ENCODE measurements at places on chromosomes 2 and 18. TPM values are rescaled to one million over a fixed set of nuclear protein-coding genes. Genes with fewer than 3 reads are reported as not detected.

The MC2R gene
- polyA plus RNA-seq, result not detected

The POMC gene
- polyA plus RNA-seq, result 2.2 TPM

The CELF4 gene
- polyA plus RNA-seq, result 7.6 TPM

The MYCN gene
- 22.4 TPM for polyA plus RNA-seq

DNA sequence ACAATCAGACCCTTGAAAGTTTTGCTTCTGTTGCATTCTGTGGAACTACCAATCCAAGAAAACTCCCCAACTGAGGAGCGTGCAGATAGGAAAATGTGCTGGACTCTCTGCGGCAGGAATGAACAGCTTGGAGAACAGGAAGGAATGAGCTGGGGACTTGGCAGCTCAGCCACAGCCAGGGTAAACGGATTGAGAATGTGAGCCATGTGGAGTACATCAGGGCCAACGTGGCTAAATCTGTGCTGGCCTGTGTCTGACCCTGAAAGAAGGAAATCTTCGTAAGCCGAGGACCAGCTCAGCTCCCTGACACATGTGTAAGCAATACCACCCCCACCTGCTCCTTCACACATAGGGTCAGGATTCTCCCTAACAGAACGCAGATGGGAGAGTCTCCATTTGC lies 1023.7 kb downstream of the BCL11A start:
- DNase-seq, result peak; percentile 13

The SMYD1 gene
- not detected for polyA plus RNA-seq

DNA sequence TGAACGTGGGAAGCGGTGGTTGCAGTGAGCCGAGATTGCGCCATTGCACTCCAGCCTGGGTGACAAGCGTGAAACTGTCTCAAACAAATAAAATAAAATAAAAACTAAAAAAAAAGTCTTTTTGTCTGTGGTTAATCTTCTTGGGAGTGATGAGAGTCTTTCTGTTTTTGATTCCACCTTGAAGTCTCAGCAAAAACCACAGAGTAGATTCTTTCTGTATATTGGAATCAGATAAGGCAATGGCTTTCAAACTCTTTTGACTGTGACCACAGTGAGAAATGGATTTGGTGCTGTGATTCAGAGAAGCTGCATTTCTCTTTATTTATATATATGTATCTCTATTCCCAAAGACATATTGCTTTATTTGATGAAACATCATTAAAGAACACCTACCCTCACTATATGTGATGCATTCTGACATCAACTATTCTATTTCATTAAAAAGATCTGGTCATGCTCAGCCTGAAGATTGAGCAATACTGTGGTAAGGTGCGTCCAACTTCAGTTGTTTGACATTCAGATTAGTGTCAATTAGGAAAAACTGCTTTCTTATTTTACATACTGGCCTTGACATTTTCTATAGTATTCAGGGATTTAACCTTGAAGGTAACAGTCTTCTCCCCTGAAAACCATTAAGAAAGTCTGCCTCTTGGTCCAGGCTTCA lies 15.6 kb downstream of the HRH4 start:
- DNase-seq, result no peak

The SLC1A4 gene
- 4.6 TPM for polyA plus RNA-seq

DNA sequence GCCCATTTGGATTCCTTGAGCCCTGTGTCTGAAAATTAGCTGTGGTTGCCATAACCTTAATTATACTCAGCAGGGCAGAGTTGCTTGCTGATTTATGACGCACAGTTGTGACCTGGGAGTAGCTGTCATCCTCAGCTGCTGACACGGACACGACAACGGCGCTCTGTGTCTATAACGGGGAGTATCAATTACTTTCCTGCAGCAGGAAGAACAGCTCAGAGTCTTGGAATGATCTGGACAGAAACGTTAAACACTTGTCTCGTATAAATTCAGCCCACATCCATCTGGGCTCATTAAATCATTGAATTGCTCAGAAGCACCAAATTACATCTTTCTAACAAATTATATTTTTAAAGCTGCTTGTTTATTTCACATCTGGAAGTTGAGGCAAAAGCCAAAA lies 116.3 kb downstream of the SEPTIN10 start:
- no peak for DNase-seq

The COMMD1 gene
- 86.8 TPM for polyA plus RNA-seq

- no peak for DNase-seq
Observed at GRCh38 chr2:224319750-224320149, 82.2 kb downstream of the FAM124B start.

- DNase-seq, result no peak
Observed at GRCh38 chr18:41266204-41266603, 688.8 kb upstream of the PIK3C3 start.

GRCh38 chr2:197240421-197241041 lies 70.0 kb downstream of the ANKRD44 start:
- no peak for DNase-seq

- DNase-seq, result peak; percentile 79
Observed at GRCh38 chr18:77108001-77108692, 24.4 kb downstream of the MBP start.

- no peak for DNase-seq
Observed at GRCh38 chr2:236884569-236885175, 201.0 kb upstream of the COPS8 start.

DNA sequence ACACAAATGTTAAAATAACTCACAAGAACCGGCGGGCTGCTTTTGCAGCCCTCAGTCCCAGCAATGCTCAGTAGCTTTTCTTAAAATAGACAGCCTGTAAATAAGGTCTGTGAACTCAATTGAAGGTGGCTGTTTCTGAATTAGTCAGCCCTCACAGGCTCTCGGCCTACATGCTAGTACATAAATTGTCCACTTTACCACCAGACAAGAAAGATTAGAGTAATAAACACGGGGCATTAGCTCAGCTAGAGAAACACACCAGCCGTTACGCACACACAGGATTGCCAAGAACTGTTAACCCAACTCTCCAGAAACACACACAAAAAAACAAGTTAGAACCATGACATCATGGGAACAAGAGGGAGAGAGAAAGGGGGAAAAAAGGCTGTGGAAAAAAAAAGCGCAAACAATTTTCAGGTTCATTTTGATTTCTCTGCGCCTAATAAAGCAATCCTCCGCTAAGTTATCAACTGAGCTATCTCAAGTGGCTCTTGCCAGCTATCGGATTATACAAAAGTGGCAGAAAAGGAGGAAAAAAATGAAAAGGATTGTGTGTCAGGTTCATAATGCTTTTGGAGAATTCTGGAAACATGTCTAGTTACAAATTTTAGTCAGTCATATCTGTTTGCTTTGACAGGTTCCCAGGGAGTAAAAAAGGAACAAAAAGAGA lies 89.1 kb downstream of the ZEB2 start:
- DNase-seq, result peak; percentile 43

- DNase-seq, result no peak
Observed at GRCh38 chr2:726169-726568, 49.0 kb upstream of the TMEM18 start.

The GPR17 gene
- polyA plus RNA-seq, result 2.1 TPM

The SLC38A11 gene
- 1.8 TPM for polyA plus RNA-seq

DNA sequence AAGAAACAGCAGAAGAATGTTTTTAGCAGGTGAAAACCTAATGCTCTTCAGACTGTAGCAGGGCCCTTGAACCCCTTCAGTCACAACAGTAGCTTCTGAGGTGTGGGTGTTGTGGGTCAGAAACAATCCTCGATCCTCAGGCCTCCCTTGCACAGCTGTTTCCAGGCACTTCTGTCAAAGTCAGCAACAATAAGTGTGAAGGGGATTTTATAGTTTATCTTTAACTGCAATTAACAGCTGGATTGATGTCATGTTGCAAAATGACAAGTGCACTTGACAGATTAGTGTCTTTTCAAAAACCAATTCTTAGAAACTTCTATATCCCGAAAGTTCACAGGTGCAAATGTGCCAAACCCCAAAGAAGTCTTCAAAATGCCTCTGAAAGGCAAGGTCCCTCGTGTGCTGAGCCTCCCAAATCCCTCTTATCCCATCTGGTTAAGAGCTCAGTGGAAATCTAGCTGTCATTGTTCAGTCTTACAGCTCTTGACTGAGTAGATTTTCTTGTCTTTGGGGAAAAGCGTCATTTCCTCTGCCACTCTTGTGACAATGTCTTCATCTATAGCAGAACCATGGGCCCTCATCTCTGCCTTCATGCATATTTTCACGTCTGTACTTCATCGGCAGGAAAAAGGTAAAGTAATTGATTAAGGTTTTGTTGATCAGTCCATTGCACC lies 29.6 kb downstream of the M1AP start:
- DNase-seq, result no peak

DNA sequence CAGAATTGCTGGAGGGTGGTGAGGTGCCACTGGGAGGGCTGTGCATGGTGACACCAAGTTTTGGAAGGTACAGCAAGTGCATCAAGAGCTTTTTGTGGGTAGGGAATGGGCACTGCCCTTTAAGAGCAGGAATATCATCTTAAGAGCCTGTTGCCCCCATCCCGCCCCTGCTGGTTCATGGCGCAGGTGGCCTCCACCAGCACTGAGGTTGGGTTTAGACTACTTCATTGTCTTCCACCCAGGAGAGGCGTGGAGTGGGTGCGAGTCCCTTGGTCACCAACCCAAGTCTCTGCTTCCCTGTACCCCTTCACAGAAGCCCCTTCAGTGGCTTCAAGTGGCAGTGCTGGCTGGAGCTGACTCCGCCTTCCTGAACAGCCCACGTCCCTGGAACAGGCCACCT lies 7.8 kb downstream of the RNPEPL1 start:
- no peak for DNase-seq

DNA sequence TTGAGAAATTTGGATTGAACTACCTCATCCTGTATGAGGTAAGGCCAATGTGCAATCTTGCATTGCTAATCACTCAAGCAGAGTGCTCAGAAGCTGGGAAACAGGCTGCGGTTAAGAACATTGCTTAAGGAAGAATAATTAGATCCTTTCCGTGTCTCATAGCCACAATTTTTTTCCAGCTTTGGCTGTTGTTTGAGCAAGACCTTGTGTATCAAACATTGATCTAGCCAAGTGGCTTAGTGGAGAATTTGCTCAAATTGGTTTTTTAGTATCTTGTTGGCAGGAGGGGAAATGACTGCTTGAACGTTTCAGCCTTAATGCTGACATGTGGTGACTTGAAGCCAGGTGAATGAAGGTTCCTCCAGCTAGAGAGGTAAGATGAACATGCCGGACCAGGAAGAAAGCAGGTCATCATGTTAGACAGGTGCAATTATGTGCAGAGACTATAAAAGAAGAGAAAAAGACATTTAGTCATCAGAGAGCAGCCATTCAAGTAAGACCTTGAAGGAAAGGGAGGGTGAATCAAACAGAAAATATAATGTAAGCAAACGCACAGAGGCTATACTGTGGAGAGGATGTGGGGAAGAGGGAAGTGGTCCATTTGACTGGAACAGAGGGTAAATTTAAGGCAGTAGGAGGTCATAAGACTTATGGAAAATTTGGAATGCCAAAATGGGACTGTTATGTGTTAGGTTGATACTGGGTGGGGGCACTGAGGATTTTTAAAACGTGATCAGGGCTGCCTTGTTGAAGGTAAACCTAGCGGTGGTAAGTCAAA lies 98.9 kb upstream of the CYP1B1 start:
- DNase-seq, result no peak

DNA sequence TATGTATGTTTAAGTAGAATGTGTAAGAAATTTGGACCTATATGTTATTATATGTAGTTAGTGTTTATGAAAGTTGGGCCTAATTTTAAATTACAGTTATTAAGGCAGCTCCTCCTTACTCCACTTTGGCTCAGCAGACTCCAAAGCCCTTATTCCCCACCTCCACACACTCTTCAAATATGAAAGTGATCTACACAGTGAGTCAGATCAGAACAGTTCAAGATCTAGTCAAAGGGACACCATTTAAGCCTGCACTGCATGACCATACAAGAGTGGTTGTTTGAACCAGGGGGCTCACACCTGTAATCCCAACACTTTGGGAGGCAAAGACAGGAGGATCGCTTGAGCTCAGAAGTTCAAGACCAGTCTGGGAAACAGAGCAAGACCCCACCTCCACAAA lies 21.2 kb upstream of the PMAIP1 start:
- DNase-seq, result no peak

The MBD2 gene
- 65.4 TPM for polyA plus RNA-seq

The RAX gene
- not detected for polyA plus RNA-seq

- DNase-seq, result no peak
Observed at GRCh38 chr2:128667391-128667790, 348.7 kb upstream of the HS6ST1 start.

DNA sequence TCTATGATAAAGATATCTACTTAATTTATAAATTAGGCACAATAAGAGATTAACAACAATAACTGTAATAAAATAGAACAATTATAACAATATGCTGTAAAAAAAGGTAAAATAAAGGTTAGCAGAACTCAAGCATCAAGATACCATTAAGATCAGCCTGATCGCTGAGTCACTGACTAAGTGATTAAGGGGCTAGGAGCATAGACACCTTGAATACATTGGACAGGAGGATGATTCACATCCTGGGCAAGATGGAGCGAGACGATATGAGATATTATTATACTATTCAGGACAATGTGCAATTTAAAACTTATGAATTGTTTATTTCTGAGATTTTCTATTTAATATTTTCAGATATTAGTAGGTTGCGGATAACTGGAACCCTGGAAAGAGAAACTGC lies 1277.8 kb upstream of the ZEB2 start:
- no peak for DNase-seq

The ZNF638 gene
- 251 TPM for polyA plus RNA-seq

The ALPG gene
- not detected for polyA plus RNA-seq

DNA sequence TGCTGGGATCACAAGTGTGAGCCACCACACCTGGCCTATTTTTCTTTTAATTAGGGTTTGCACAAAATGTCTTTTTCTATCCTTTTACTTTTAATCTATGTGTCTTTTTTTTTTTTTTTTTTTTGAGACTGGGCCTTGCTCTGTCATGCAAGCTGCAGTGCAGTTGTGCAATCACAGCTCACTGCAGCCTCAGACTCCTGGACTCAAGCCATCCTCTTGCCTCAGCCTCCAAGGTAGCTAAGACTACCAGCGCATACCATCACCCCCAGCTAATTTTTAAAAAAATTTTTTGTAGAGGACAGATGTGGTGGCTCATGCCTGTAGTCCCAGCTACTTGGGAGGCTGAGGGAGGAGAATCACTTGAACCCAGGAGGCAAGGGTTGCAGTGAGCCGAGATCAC lies 27.1 kb downstream of the ADCY3 start:
- no peak for DNase-seq

GRCh38 chr2:74894272-74894981 lies 60.5 kb downstream of the HK2 start:
- no peak for DNase-seq

DNA sequence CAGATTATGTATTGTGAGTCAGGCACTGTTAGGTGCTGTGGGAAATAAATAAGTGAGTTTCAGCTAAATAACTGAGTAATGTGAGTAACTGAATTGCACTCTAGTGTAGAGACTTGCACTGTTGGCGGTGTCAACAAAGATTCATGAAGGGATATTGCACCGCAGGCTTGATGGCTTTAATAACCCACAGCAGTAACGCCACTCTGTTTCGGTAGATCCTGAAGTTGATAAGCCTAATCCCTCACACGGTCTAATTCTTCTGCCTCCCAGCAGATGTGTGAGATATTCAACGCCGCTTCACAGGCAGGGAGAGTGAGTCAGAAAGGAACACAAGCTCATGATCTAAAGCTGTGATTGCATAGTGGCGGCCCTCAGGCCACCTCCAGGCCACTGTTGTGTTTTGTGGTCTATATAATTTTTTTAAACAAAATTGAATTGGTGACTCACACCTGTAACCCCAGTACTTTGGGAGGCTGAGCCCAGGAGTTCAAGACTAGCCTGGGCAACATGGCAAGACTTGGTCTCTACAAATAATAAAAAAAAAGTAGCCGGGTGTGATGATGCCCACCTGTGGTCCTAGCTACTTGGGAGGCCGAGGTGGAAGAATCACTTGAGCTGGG lies 94.3 kb downstream of the LIPG start:
- no peak for DNase-seq

Data from right lung (tissue), 10 donors.